Renal cortical epithelial cell (primary cell): ENCODE measurements at places on chromosomes 4 and X.
A peak's percentile ranks its signal among the peaks of the same experiment; 100 is the strongest.

DNA sequence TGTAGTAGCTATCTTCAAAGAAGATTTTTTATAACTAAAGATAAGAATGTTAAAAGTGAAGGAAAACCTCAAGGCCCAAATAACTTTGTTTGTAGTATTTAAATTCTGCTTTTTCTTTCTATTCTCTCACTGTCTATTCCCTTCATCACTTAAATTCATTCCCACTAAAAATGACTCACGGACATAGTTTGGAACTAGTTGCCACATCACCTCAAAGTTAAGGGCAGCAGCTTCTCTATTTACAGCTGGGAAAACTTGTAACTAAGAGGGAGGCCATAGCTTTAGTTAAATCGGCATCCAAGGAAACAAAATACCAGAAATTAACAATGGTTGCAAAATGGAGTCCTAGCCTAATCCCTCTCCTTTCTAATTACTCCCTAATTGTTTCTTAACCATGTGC lies 325.4 kb upstream of the MAGEB2 start:
- DNase-seq, result no peak

GRCh38 chr4:106092361-106093040 lies 197.2 kb downstream of the NPNT start:
- DNase-seq, result no peak

DNA sequence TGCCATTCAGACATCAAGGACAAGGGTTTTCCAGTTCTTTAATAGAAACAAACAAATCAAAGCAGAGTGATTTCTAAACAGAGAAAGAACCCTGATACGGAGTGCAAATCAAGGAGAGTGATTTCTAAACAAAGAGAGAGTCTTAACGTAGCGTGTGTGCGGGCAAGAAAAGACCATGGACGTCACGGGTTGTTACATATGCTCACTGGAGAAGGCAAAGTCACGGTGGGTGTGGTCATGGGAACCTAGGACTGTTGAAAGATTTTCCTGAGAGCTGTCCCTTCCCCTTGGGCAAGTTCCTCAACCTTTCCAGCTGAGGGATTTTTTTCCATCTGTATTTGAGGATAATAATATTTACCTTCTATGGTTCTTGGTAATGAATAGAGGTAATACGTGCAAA lies 95.0 kb upstream of the SLC34A2 start:
- DNase-seq, result peak; percentile 63

DNA sequence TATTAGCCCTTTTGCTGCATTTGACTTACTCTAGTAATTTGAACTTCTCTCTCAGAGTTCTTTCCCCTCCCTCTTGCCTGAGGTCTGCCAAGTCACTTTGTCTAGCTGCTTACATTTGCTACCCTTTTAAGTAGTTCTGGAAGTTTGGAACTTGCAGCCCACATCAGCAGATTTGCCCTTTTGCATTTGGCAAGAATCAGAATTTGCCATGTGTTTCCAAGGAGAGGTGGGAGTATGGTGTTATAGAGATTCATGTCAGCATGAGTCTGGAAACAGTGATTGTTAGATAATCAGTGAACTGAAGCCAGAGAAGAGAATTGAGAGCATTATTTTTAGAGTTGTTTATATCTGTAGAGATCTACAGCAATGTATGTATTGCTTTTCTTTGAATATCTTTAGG lies 52.1 kb downstream of the KLHL34 start:
- DNase-seq, result no peak

- DNase-seq, result peak; percentile 14
Observed at GRCh38 chr4:121778991-121779628, 14.1 kb upstream of the SMIM43 start.

GRCh38 chrX:129938081-129938480 lies 32.1 kb downstream of the UTP14A start:
- no peak for DNase-seq

- no peak for DNase-seq
Observed at GRCh38 chr4:159363361-159363760, 260.5 kb downstream of the RAPGEF2 start.

DNA sequence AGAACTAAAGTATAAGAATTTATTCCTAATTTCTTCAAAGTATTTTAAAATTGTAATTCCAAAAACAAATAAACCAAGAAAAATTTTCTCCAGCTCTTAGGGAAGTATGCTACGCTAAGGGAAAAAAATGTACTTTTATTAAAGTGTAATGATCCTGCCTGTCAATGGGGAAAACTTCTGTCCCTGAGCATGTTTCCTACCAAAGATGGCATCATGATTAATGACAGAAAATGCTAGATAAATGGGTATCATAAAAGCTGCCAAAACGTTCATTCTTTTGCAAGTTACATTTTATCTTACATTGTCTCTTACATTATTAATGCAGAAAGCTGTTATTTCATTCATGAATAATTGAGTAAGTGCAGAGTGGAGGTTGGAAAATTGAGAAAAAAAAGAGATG lies 443.4 kb downstream of the TECRL start:
- no peak for DNase-seq

DNA sequence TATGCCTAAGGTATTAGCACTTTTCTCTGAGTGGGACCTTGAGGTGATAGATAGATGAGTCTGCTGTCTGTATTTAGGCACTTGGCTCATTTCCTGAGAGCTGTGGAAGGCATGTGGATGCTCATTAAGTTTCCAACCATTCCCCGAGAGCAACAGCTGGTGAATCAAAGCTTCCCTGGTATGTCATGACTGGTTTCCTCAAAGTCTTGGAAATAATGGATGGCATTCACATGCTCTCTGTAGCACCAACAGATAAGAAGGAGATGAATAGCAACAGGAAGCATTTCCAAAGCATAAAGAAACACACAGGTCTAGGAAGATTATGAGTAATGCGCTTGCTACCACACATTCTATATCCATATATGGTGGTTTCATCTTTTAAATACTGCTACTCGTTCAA lies 118.3 kb upstream of the ETNPPL start:
- peak; percentile 28 for DNase-seq
